ENCODE measurements at places on chromosomes 6 and 20.

DNA sequence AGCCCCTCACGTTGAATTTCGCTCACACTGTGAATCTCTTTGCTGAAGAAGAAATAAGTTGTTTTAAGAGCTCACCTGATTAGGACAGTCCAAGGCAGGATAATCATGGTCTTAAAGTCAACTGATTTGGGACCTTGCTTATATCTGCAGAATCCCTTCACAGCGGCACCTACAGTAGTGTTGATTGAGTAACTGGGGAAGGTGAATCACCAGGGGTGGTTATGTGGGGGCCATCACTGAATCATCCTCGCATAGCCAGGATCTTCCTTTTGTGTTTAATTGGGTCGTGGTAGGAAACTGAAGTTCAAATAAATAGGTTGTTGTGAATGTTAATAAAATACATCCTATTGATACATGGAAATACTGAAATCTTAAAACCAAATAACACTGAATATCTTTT lies 20.2 kb upstream of the MICA start:
- DNase-seq: no peak

GRCh38 chr6:112701201-112701600 lies 354.1 kb downstream of the RFPL4B start:
- no peak for DNase-seq

- no peak for DNase-seq
These were observed 327.6 kb upstream of the CNR1 start for GRCh38 chr6:88493717-88494116.

- no peak for DNase-seq
These were observed 111.2 kb upstream of the CNKSR3 start for GRCh38 chr6:154621686-154622085.

Measured in SK-N-SH (cell line).